ENCODE measurements at places on chromosomes 6 and 20. TPM values are rescaled to one million over a fixed set of nuclear protein-coding genes. Genes with fewer than 3 reads are reported as not detected.

The KHDC1 gene
- polyA plus RNA-seq: 7.0 TPM

The SRMS gene
- not detected for polyA plus RNA-seq

GRCh38 chr6:149223904-149224351, 93.6 kb upstream of the TAB2 start:
- peak; percentile 35 for DNase-seq

The TCF21 gene
- polyA plus RNA-seq: 4.9 TPM

The GRIK2 gene
- 2.5 TPM for polyA plus RNA-seq

DNA sequence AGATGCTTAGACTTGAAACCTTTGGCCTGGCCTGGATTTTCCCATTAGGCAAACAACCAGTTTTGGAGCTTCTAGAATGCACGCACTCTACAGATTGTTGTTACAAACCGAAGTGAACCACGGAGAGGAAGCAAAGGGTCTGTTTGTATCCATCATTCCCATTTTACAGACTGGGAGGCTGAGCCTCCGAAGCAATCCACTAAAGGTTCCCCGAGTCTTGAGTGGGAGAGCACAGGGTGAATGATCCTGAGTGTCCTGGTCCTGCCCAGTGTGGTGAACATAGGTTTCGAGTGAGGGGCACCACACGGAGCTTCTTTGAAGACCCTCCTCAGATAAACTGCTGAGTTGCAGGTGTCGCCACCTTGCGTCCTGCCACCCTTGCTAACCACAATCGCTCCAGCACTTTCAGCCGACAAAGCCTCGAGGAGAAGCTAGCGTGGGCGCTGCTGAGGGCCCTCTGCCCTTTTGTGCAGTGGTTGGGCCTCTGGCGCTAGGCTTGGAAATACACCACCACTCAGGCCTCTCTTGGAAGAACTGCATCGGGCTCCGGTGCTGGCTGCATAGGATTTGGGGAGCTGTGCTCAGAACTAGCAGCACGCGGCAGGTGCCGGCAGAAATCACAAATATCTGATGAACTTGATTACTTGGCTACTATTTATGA, 1.4 kb upstream of the PRDM13 start:
- DNase-seq: no peak

The WFDC11 gene
- not detected for polyA plus RNA-seq

DNA sequence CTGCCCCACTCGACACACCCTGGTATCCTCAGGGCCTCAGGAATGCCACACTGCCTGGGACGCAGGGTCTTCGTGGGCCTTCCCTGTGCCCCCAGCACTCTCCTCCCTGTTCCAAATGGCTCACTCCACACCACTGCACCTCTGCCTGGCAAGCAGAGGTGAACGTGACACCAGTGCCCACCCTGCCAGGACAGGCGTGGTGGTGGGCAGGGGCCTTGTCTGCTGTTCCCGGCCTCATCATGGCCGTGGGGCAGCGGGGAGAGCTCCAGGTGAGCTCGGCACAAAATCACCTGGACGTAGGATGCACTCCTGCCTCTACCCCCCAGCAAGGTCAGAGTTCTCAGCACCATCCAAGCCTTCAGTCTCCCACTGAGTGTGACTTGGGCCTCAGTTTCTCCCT, 202.4 kb downstream of the SMOC2 start:
- DNase-seq: no peak

- DNase-seq: peak; percentile 55
Observed at GRCh38 chr6:43972179-43972912, 154.9 kb downstream of the MRPL14 start.

DNA sequence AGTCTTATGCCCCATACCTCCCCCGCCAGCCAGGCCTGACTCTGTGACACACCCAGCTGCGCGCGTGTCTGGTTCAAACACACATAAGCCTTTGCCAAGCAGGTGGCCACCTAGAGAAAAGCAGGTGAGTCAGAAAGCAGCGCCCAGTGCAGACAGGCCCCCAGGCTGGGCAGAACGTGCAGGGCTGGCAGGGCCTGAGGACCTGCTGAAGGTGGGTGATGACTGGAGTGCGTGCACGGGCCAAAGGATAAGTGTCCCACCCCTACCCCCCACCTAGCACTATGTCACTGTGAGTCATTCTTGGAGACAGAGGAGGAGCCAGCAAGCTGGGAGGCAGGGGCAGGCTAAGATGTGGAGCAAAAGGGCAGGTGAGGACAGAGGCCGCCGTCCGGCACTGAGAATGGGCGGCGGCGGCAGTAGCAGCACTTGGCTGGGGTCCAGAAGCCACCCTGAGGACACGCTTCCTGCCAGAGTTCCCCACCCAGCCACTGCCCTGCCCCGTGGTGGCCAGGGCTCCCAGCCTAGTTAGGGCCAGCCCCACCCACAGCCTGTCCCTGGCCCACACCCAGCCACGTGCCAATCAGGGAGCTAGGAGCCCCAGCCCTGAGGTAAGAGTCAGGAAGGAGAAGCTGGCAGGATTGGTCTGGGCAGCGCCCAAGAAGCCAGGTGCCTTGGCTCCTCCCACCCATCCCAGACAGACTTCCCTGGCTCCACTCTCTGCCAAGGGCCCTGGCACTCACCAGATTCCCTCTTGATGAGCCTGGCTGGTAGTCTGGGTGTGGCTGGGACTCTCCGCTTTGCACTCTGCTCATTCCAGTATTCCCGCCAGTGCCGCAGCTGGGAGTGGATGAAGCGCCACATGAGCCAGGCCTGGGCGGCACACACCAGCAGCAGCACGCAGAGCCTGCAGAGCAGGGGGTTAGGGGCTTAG, 72.7 kb downstream of the TRAM2 start:
- peak; percentile 84 for DNase-seq

DNA sequence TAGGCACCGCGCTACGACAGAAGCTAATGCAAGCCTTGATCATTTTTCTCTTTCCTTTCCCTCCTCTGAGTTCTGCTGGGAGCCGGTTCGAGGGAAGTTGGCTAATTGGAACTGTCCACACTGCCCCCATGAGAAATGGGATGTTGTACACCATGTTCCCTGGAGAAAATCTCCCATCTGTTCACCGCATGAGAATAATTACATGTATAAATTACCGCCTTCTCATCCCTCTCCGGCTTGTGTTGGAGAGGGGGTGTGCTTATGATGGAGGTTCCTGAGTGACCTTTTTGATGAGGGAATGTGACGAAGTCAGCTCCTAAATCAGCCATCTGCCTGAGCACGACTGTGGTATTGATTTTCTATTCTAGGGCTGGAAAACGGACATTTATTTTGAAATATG, 320.2 kb upstream of the SULF2 start:
- DNase-seq: no peak

DNA sequence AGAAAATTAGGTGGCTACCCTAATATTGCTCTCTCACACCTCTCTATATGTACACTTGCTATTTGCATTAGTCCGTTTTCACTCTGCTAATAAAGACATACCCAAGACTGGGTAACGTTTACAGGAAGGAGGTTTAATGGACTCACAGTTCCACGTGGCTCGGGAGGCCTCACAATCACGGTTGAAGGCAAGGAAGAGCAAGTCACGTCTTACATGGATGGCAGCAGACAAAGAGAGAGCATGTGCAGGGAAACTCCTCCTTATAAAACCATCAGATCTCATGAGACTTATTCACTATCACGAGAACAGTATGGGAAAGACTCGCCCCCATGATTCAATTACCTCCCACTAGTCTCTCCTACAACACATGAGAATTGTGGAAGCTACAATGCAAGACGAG, 53.4 kb downstream of the EPM2A start:
- DNase-seq: no peak

The SLC16A10 gene
- 4.3 TPM for polyA plus RNA-seq

DNA sequence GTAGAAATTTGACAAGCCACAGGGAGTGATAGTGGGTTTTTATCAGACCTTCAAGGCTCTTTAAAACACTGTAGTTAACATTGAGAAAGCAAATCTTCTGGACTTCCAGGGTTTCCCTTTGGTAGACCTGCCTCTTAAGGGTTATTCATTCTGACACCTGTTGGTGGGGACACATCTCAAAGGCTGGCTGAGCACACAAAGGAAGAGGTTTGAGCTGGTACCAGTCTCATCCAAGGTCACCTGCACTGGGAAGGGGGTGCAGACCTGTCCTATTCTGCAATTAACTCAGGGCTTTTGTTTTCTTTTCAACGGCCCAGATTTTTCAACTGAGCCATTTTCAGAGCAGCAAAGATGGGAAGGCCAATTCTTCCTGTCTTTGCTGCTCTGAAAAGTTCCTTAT, 45.6 kb downstream of the EDN1 start:
- no peak for DNase-seq

DNA sequence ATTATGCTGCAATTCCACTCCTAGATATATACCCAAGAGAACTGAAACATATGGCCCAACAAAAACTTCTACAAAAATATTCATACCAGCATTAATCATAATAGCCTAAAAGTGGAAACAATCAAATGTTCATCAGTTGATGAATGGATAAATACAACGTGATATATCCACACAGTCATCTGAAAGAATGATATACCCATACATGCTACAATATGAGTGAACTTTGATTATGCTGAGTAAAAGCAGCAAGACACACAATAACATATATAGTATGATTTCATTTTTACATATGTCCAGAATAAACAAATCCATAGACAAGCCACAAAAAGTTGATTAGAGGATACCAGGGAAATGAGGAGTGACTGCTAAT, 30.7 kb downstream of the CDK19 start:
- no peak for DNase-seq

DNA sequence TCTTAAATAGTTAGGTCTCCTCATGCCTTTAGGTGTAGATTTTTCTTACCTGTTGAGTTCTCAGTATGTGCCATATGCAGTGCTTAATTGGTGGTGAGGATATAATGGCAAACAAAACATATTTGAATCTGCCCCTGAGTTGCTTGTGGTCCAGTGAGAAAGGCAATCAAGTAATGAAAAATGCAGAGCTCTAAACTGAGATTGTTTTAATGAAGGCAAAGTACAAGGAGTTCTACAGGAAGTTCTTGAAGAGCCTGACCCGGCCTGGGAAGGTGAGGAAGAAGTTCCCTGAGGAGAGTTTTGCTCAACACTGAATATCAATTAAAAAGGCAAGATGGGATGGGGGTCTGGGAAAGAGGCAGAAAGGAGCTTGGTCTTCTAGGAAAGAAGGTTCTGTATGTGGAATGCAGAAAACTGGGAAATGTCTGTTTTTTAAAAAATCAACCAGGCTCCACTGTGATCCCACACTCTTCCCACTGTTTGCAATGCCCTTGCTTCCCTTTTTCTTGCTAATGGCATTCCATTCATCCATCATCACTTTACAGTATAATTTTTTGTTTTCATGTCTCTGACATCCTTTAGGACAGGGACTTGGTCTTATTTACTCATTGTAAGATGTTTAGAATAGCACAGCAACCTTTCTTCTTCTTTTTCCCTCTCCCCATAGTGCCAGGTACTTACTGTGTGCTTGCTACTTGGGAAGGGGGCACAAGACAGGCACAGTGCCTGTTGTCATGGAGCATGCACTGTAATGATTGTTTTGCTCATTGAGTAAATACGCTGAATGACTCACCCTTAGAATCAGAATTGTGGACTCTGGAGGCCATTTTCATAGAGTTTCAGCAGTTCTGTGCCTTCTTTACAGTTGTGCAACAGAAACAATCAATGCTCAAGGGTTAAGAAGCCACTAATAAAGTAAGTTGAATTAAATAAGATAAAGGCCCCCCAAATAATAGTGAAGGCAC, 64.3 kb downstream of the ANKS1A start:
- no peak for DNase-seq

DNA sequence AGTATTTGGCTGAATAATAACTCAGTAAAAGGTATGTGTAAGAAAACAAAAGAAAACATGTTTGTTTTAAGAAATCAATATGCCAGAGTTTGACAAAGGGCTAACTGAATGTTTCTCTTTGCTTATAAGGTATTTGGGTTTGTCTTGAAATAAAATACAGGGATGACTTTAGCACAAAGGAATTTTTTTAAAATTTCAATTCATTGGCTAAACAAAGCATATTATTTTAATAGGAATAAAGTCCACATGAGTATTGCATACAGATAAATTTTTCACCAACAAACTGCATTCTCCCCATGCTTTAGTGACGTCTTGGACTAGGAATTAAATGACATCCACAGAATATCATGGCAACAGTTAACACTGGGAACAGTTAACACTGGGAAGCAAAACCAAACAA, 480.0 kb upstream of the JAG1 start:
- no peak for DNase-seq

DNA sequence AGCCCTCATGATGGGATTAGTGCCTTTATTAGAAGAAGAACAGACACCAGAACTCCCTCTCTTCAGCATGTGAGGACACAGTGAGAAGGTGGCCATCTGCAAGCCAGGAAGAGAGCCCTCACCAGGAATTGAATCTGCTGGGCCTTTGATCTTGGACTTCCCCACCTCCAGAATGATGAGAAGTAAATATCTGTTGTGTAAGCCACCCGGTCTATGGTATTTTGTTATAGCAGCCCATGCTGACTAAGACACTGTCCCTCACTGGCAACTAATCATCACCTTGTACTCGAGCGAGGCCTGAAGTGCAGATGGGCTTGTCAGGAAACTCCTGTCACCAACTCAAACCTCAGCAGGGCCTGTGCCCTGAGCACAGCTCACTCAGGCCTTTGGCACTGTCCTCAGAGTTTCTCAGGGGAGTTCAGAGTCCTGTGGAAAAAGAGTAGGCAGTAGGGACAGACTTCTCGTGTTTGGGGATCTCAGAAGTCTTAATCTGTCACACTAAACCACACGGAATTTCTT, 62.0 kb downstream of the UST start:
- no peak for DNase-seq

The SPTLC3 gene
- polyA plus RNA-seq: 3.1 TPM

DNA sequence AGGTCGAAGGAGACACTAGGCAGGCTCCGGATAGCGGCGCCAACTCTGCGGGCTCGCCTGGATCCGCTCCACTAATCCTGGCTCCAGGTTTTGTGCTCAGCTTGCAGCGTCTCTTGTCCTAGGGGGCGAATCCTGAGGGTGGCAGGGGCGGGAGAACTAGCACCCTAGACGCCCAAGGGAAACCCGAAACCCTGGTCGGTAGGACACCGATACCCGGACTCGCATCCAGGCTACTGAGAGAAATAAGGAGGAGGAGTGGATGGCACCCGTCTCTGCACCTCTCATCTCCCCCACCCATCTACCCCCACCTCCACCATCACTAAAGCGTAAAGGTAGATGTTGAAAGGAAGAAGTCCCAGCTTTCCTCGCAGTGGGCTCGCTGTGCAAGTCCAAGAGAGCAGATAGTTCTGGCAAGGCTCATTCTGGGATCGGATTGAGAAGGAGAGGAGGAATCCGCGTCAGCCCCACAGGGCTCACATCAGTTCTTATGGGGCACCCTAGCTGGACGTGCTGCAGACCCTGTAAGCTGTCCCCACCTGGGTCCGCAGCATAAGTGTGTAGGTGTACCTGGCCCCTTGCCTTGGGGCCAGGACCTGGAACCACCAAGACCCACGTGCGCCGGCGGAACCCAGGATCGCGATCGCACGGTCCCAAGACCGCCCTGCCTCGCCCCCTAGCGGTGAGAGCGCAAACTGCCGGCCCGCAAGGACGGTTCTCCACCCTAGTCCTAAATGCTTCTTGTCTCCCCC, 6.9 kb downstream of the SLC32A1 start:
- DNase-seq: peak; percentile 45
